ENCODE measurements at places on chromosomes 7 and 10. TPM values are rescaled to one million over a fixed set of nuclear protein-coding genes. Genes with fewer than 3 reads are reported as not detected.

ZNF804B gene
- total RNA-seq: not detected

STOX1 gene
- 0.59 TPM for total RNA-seq

GIMAP1 gene
- total RNA-seq: 9.4 TPM

CUBN gene
- total RNA-seq: 6.8 TPM

All from mammary microvascular endothelial cell (primary cell).